KG1 (cell line): ENCODE measurements at places on chromosomes 2 and 18.

- no peak for DNase-seq
These were observed 61.7 kb downstream of the LYPD1 start for GRCh38 chr2:132608311-132608710.

GRCh38 chr18:13138420-13139139 lies 80.0 kb upstream of the LDLRAD4 start:
- DNase-seq = no peak

GRCh38 chr18:63022429-63023022 lies 297.0 kb downstream of the BCL2 start:
- no peak for DNase-seq

DNA sequence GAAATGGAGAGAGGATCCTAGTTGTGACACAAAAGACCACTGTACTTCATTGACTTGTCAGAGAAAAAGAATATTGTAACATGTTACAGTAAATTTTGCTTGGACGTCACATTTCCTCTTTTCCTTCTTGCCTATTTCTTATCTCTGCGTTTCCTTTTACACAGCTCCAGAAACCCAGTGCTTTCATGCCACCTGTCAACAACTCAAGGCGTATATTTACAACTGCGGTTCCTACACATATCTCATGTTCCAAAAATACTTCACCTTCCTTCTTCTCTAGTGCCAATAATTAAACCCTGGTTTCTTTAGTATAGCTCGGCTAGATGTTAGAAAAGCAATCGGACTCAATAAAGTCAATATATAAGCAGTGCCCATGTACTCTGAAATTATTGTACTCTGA lies 911.5 kb upstream of the FSHR start:
- no peak for DNase-seq

GRCh38 chr18:10558967-10559298 lies 33.1 kb downstream of the NAPG start:
- DNase-seq = no peak

- no peak for DNase-seq
These were observed 4.5 kb downstream of the CXCR2 start for GRCh38 chr2:218130377-218130776.

DNA sequence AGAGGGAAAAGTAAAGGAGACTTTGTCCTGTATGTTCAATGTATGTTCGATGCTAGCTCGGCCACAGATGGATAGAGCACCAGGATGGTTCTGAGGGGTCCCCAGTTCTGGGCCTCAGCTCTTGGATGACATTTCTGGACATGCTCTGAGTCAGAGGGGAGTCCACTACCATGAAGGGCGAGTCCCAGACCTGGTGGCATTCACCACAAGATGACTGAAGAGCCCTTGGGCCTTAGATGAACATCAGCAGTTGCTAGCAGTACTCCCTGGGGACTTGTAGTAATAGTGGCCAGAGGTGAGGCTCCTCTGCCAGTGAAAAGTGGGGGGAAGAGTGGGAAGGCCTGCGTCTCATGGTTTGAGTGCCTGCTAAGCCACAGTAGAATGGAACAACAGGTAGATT lies 109.5 kb downstream of the GRB14 start:
- no peak for DNase-seq

DNA sequence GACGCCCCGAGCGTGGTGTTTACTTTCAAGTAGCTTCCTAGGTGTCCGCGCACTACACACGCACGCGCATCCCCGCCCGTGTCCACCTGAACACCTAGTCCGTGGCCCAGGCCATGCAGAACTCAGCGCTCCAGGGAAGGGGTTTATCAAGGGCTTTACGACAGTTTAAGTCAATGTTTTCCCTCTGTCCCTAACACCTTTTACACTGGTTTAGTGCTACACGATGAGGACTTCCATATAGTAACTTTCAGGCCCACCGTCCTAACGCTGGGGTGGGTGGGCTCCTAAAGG lies 1.4 kb upstream of the BCL2 start:
- DNase-seq = no peak

DNA sequence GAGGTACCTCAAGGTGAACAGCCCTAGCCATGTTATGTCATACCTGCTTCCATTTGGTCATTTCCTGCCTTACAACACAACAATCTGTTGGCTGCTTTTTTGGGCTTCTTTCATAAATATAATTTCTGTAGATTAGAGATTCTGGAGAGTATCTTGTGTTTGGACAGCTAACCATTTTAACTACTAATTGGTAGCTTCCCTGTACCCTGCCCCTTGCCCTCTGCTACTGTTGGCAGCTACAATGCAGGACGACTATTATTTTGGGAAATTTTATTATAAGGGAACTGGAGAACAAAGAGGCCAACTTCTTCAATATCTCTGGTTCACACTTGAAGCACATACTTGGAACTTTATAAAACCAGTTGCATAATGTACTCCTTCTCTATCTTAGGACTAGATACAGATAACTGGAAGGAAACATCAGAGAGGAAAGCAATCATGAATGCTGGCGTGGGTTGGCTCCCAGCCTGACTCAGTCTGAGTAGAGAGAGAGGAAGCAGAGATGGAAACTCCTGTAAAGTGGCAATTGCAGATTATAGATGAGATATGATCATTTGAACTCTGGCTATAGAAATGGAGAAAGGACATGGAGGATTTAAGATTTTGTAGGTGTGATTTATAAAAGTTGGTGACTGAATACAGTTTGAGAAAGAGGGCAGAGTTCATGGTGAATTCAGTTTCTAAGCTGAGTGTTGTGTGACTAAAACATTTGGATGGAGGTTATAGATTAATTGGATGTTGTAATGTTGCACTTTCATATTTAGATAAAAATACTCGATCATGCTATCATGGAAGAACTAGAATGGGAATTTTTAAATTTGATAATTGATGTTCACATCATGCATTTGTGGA lies 74.5 kb downstream of the MDH1 start:
- DNase-seq = no peak

DNA sequence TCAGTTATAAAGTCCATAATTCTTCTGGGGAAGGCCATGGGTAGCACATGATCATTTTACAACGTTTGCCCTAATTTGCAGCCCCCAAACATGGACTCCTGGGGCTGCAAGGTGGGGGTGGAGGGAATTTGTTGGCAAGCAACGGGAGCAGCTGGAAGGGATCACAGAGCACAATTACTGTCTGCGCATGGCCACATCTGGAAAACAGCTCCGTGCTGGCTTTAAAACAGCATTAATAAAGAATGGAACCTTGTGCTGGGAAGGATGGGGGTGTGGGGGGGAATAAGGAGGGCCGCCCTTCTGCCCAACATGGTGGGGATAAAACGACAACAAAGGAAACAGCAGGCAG lies 60.9 kb upstream of the SLC14A2 start:
- DNase-seq = no peak

GRCh38 chr2:100831831-100832230 lies 11.9 kb downstream of the NPAS2 start:
- DNase-seq = no peak
